ELF-1 (cell line): ENCODE measurements at places on chromosomes 7 and 10.
A peak's percentile ranks its signal among the peaks of the same experiment; 100 is the strongest.

DNA sequence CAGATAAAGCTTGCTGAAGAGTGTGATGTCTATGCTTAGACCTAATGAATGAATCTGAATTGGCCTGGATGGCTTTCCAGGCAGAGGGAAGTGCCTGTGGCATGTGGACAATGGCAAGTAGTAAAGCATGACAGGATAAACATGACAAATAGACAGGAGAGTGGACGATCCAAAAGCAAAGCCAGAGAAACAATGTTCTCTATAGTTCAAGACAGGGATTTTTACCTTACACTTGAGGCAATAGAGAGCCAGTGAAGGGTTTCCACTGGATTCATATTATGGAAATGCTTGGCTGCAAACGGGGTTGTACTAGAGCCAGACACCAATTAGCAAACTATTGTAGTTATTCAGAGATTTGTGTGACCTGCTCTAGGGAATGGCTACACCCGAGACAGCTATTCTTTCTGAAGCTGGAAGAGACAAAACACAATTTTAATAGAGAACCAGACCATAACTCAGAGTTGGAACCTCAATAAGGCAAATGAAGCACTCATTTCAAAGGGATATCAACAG, 2.3 kb downstream of the AGMO start:
- no peak for DNase-seq

- DNase-seq: no peak
These were observed 34.9 kb downstream of the ZCCHC24 start for GRCh38 chr10:79410315-79411094.

DNA sequence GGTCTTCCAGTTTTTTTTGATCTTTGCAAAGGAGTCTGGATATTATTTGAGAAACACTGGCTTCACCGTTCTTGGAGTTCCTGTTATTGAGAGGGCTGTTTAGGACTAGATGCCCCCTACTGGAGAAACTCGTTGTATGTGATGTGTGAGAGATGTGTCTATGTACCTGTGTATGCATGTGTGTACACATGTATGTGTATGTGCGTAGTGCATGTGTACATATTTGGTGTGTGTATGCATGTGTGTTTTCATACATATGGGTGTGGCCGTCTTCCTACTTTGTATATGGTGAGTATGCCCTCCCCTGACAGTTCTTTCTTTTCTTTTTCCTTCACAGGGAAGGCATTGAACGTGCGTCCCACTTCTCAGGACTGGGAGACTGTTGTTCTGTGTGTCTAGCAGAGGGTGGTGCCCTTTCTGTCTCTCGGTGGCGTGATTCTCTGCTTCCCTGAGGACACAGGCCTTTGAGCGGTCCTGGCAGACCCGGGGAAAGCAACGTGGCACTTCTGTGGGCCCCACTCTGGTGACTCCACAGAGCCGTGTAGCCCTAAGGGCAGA, 3.0 kb upstream of the CALHM3 start:
- peak; percentile 34 for DNase-seq

DNA sequence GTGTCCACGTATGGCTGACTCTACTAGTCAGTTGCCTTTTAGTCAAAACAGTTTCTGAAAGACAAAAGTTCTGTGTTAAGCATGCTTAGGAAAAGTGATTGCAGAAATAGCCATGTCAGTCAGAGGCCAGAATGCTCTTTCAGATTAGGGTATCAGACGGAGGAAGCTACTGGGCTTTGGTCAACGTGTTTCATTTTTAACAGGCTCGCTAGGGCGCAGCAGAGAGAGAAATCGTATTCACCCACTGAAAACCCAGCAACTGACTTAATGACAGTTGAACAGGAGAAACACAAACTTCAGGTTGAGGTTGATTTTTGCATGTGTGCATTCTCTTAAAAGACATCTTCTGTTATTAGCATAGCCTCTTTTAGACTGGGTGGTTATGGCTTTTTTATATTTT, 322.6 kb upstream of the KIAA1217 start:
- DNase-seq: peak; percentile 36

- no peak for DNase-seq
These were observed 283.0 kb upstream of the AOAH start for GRCh38 chr7:37007268-37007667.

DNA sequence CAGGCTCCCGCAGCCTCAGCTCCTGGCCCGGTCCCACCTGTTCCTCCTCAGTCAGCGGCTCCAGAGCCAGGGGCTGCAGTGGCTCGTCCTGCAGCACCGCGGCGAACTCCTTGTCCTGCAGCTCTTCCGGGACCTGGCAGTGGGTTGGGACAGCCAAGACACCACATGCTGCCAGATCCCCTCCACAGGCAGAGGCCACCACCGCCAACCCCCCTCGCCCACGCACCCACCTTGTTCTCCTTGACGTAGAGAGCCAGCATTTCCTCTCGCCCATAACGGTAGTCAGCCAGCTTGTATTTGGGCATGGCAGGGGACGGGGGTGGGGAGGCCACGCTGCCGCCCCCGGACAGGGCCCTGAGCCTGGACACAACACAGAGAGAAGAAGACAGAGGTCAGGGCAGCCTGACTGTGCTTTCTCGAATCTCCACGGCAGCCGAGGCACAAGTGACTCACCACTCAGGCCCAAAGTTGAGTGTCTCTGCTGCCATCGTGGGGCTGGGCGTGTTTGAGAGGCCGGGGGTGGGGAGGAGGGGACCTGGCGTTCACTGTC, 6.2 kb downstream of the GIGYF1 start:
- no peak for DNase-seq

GRCh38 chr7:333393-333764, 43.4 kb downstream of the FOXL3 start:
- peak; percentile 70 for DNase-seq

- DNase-seq: no peak
These were observed 12.5 kb upstream of the SEPHS1 start for GRCh38 chr10:13360587-13360986.

DNA sequence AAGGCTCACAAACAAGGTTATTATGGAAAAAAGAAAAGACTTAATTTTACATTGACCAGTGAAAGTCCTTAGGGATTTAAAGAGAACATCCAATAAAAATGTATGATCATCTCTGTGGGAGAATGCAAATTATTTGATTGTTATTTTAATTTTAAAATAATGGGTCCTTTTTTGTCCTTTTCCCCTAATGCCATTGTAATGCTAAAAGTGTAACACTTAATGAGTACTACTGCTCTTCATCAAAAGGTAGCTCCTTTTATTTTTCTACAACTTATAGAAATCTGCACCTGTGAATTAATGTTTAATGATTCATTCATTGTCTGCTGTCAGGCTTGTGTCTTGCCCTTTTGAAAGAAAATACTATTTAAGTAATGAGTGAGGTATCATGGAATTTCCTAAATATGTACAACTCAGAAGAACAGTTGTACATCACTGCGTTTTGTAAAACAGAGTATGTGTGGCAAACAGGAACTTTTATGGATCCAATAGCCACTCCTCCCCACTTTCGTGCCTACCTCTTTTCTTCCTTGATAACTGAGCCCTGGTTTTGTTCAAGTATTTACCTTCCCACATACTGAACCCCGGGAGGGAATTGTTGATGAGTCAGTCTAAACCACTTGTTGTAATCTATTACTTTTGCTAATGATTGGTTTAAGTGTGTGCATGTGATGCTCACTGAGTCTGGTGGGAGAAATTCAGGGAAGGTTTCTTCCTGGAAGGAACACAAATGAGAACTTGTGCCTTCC, 19.9 kb upstream of the TRUB1 start:
- DNase-seq: no peak

- DNase-seq: no peak
These were observed 4.7 kb upstream of the CREB5 start for GRCh38 chr7:28407651-28408050.

DNA sequence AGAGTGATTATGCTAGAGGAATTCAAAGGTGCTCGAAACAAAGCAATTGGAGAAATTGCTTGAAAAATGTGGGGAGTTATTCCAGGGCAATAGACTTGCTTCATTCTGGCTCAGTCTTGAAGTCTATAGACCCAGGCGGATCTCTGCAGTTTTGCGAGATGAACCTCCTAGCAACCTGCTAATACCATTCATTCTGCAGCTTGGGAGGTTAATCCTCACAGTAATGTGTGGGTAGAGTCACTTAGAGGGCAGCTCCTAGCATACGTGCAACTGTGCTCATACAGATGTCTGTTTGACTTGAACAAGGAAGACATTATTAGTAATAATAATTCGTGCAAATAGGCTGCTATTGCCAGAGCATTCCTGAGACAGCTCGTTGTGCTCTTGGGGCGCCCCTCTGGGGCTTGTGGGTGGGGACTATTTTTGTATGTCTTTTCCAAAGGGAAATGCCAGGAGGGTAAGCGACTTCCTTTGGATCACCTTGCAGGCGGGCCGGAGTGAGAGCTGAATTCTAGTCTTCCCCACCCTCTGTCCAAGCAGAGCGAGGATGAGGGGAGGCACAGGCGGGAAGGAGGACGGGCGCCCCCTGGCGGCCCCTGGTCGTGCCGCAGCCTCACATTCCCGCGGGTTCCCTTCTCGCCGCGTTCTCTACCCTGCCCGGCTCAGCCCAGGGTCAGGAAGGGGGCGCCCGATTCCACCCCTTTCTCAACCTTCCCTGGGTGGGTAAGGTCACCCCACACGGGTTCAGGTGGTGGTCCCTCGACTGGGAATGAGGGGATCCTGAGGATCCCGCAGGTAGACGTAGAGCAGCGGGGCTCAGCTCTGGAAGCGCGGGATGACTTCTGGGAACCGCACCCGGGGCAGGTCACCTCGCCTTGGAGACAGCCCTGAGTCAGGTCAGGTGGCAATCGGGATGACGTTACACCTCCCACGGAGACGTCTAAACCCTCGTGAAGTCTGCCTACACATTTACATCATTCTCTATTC, 241.5 kb downstream of the PHTF2 start:
- DNase-seq: peak; percentile 88

- peak; percentile 91 for DNase-seq
These were observed 1180.3 kb downstream of the TYW1 start for GRCh38 chr7:68176974-68177373.

GRCh38 chr7:139109188-139109982, at the start of gene ZC3HAV1:
TSS of gene ZC3HAV1 (minus strand) at chr7:139109720. CDS start at chr7:139109331, 389 bp downstream.
- peak; percentile 82 for DNase-seq

- no peak for DNase-seq
These were observed 13.7 kb downstream of the IL2RA start for GRCh38 chr10:6048281-6049030.

DNA sequence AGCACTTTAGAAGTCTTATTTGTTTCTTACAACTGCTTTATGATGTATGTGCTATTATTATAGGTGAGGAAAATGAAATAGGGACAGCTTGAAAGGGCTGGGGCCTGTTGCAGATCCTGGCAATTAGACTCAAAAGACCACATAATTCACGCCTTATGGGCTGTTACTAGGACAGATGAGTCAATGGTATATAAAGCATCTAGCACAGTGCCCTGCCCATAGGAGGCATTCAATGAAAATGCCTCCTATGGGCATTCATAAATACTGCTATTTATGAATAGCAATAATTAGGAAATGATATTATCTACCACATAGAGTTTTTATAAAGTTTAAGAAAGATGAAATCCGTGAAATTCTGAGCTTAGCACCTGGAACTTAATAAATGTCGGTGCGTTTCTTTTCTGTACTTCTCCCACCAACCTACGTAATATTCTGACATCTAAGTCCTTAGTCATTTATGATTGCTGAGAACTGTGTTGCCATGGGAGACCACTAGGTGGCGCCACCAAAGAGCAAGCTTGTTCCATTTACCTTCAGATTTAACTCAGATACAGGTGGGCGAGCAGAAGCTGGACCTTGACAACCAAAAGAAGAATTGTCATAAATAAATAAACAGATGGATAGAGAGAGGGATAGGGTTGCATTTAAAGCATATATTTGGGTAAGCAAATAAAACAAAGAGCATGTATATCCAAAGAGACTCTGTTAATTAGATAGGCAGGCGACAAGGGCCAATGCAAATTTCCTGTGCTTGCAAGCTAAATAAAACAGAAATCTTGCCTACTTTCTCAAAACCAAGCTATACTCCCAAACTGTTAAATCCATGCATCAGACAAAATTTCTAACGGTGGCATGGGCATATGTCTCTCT, 699.9 kb downstream of the INHBA start:
- peak; percentile 40 for DNase-seq

- peak; percentile 23 for DNase-seq
These were observed 14.6 kb upstream of the FZD1 start for GRCh38 chr7:91249506-91250233.

- no peak for DNase-seq
These were observed 30.5 kb downstream of the OGDH start for GRCh38 chr7:44636926-44637325.

DNA sequence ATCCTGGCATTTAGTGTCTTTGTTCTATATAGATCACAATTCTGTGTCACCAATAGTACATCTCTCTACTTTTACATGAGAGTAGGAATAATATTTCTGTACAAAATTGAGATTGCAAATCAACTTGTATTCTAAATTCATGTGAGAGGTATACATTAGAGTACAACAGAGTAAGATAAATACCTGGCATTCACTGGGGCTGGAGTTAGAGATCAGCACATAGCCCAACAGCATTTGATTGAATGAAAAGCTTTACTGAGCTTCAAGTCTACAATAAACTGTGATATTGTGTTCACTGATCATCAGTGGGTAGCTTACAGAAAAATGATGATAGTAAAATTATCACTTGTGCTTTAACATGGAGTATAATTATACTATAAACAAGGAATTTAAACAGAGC, 1114.7 kb downstream of the REEP3 start:
- DNase-seq: no peak

DNA sequence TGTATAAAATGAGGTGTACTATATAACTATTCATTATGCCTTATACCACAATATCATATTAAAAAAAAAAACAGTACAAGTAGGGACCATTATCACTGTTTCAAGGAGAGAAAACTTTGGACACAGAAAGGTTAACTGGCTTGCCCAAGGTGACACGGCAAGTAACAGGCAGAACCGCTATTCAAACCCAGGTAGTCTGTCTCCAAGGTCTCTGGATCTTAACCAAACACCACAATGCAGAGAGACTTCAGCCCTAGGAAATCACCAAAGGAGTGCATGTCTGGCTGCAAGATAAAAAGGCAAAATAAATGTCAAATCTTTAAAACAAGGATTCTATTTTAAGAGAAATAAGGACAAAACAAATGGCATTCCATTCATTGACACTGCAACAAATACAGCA, 56.3 kb downstream of the CADPS2 start:
- DNase-seq: no peak

DNA sequence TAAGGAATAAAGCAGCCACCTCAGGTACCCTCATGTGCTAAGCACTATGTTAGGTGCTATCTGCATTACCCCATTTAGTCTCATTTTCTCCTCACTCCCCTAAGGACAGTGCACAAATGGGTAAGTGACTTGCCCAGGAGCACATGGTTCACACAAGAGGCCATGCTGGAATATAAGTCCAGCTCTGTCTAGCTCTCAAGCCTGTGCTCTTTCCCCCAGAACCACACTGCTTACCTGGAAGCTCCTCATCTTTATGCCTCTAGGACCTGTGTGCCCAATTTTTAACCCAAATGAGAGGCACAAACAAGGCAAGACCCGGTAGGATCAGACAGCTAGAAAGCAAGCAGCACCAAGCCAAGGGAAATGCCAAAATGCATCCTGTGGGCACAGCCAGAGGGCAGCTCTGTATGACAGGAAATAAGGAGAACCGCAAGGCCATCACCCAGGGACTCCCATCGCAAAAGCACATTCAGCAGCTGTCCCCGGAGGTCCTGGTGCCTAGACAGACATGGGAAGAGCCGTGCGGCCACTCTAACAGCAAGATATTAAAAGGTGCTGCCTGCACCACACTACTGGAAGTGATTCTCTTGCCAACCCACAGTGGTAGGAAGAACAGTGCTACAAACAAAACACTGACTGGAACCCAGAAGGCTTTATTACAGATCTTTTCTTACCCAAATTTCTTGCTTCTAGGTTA, 88.1 kb downstream of the GSAP start:
- DNase-seq: no peak

GRCh38 chr7:92595281-92595680, 5.1 kb upstream of the FAM133B start:
- no peak for DNase-seq
